Kasumi-1 (cell line): ENCODE measurements at places on chromosomes 13 and 19.

- no peak for DNase-seq
Observed at GRCh38 chr13:106630162-106630561, 62.2 kb upstream of the ARGLU1 start.

DNA sequence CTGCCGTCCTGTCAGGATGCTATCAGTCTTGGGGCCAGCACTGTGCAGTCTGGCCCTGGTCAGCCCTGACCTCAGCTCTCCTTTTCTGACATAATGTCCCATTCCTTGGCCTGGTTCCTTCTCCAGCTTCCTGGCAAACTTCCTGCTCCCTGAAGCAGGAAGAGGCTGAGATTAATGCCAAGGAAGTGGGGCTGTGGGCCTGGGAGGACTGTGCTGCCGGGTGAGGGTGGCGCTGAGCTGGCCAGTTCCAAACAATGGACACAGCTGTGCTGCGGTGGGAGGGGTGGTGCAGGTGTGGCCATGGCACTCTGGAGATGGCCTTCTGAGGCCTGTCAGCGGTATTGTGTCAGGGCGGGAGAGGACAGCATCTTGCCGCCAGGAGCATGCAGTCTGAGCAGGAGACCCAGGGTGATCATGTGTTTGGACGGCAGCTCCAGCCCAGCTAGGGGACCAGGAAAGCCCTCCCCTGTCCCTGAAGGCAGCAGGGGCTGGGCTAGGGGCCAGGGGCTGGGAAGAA, 30.9 kb downstream of the TUBA3C start:
- DNase-seq, result no peak

GRCh38 chr13:26468265-26468801, 89.2 kb upstream of the WASF3 start:
- DNase-seq, result no peak

- DNase-seq, result no peak
Observed at GRCh38 chr19:32352241-32352630, 6.8 kb downstream of the ZNF507 start.

DNA sequence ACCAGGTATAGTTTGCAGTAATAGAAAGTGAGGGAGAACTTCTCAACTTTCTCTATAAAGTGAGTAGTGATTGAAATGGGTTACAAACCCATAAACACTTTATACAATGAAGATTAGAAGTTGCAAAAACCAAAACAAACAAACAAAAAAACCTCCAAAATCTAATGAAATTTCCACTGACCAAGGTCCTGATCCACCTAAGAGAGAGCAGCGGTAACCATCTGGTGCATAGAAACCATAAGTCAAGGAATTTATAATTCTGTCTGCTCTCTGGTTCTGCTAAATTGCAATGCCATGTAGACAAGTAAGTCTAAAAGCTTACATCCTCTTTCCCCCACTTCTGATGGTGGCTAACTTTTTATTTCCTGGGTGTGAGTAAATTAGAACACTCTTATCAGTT, 463.4 kb downstream of the EFNB2 start:
- DNase-seq, result no peak

- no peak for DNase-seq
Observed at GRCh38 chr19:57815247-57816075, 748 bp upstream of the ZNF552 start.

- DNase-seq, result peak; percentile 98
Observed at GRCh38 chr19:38315657-38316476, at the start of gene YIF1B. TSS of gene YIF1B (minus strand) at chr19:38315947. CDS start at chr19:38315917, 30 bp downstream.

DNA sequence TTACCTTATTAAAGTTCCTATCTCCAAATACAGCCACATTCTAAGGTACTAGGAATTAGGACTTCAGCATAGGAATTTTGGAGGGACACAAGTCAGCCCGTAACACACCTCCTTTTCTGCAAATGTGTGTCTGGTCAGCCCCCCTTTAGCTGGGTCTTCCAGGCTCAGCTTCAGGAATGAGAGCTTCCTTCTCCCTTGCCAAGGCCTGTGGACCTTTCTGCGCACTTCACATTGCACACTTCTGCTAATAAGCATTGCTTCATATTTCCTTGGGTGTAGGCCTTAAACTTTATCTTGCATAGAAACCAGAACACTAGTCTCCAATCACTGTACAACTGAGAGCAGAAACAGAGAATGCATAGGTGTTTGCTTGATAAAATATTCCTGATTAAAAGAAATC, 4.5 kb upstream of the STK24 start:
- no peak for DNase-seq

- no peak for DNase-seq
Observed at GRCh38 chr13:75325711-75326110, 156.3 kb downstream of the TBC1D4 start.

GRCh38 chr13:50162567-50162966, 147.3 kb downstream of the KCNRG start:
- DNase-seq, result no peak

- no peak for DNase-seq
Observed at GRCh38 chr19:49223472-49223871, 65.9 kb downstream of the TRPM4 start.

- DNase-seq, result no peak
Observed at GRCh38 chr13:51193387-51193786, 28.8 kb upstream of the FAM124A start.
